ENCODE measurements at places on chromosomes 7 and 10.

DNA sequence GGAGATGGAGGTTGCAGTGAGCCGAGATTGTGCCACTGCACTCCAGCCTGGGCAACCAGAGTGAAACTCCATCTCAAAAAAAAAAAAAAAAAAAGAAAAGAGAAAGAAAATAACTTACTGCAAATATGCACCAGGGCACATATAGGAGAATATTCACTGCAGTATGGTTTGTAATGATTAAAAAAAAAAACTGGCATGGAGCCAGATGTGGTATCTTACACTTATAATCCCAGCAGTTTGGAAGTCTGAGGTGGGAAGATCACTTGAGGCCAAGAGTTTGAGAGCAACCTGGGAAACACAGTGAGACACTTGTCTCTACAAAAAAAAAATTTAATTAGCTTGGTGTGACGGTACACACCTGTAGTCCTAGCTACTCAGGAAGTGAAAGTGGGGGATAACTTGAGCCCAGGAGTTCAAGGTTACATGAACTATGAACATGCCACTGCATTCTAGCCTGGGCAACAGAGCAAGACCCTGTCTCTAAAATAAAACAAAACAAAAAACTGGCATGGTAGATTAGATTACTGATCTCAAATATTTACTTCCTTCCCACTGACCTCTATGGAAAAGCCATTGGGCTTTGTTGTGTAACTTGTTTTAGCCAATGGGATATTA lies 85.6 kb downstream of the MICU1 start:
- no peak for DNase-seq

DNA sequence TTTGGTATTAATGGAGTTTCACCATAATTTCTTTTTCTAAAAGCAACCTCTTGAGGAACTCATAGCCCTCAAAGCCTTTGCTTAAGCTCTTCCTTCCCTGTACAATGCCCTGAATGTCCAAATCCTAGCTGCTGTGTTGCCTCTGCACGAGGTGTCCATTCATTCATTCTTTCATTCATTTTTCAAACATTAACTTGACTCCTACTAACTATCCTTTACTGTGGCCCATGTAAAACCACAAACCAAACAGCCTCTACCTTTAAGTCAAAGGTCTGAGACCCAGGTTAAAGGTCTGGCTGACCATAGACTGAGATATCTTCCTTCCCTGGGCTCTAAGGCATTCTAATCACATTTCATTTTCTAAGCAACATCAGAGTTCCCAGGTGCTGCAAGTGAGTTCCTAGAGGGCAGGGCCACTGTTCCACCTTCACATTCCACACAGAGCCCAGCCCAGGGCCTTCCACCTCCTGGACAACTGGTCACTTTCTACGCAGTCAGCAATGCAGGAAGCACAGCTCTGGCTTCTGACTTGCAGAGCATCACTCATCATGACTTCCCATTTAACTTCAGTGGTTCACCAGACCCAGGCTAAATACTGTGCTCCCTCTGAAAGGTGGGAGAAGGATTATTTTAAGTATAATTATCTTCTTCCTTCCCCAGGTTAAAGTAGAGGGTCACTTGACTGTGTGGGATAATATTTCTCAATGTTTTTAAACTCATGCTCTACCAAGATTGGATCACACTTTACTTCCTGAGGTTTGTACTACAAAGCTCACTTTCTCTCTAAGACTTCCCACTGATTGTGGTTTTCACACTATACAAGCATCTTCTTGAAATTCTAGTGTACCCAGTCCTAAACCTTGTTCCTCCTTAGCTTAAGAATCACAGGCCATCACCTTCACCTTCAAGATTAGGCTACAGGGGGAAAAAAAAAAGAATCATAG lies 19.1 kb downstream of the ATXN7L1 start:
- DNase-seq: no peak

- DNase-seq: no peak
Observed at GRCh38 chr7:22185559-22185958, 171.4 kb downstream of the RAPGEF5 start.

GRCh38 chr7:120841608-120842007 lies 16.3 kb downstream of the TSPAN12 start:
- no peak for DNase-seq

DNA sequence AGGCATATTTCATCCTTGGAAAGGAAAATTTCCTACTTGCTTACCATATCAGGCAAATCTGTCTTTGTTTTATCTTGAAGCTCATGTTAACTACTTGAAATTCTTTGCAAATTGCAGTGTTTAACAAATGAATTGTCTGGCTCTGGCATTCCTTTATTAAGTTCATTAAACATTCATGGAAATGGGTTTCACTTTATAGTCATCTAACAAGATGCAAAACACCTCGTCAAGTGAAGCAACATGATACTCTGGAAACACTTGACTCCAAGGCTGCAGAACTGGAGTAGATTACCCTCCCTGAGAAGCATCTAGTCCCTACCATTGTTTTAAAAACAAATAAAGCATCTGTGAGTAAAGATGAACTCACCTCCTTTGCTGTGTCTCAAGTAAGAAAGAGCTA lies 1086.9 kb downstream of the NRG3 start:
- DNase-seq: no peak

DNA sequence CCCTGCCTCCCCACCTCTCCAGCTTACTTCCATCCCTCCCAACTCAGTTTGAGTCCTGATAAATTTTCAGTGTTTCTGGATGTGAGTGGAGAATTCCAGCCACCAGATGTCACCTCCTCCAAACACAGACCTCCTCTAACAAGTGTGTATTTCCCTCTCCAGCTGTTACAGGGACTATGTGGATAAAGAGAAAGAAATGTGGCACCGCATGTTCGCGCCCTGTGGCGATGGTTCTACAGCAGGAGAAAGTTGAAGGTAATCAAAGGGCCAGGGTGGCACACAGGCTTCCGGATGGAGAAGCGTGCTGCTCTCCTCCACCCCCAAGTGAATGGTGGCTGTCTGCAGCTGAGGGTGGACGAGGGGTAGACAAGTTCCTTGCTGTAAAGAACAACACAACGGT lies 14.7 kb downstream of the FKBP6 start:
- no peak for DNase-seq

DNA sequence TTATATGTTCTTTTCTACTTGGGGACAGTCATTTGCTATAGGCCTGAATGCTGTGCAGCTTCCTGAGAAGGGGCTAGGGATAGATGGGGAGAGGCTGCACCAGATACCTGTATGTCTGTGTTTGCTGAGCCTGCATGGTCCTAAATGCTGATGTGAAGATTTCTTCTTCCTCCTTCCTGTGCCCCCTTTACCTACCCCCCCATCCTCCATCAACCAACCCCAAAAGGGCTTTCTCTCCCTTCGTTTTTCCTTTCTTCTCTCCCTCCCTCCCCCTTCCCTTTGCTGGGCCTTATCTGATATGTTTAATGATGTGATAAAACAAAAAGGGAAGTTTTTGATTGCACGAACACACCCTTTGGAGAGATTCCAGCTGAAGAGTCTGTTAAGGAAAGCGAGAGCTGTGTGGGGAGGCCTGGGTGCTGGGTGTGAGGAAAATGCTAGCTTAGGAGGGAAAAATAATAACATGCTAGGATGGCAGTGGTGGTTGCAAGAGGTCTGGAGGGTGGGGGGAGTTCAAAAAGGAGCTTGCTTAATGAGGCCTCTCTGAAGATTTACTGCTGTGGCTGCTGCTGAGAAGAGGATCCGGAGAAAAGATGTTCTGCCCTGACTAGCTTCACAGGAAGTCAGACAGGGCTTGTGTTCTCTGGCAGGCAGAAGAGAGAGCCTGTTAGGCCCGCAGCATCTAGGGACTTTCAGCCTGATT lies 101.8 kb downstream of the SAMD9 start:
- DNase-seq: no peak

DNA sequence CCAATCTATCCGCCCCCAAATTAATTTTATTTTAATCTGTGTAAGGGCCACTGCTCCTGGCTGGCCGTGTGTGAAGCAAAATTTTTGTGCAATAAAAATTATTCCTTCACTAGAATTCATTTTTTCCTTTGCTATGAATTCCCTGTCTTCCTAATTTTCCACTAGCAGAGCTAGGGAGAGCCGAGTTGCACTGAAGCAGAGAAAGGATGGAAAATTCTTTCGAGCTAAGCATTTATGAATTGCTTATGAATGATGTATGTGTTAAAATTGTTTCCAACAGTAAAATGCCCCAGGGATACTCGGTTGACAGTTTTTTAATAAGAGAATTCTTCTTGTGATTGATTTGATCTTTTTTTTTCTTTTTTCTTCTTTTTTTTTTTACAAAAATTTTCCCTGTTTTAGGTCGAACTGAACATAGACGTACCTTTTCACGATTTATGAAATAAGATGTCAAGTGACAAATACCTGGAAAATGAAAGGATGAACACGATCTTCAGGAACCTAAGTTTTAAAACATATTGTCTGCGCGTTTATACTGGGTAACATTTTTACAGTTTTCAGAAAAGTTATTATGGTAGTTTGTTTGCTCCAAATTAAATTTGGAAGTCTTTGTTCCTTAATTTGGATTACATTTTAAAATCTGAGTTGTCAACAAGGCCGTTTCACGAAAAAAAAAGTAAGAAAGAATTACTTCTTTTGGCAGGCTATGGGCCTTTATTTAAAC lies 288.8 kb upstream of the NFE2L3 start:
- no peak for DNase-seq

GRCh38 chr10:1050554-1050953 lies 1.6 kb upstream of the IDI1 start:
- DNase-seq: no peak

GRCh38 chr10:62248465-62248864 lies 20.2 kb downstream of the RTKN2 start:
- no peak for DNase-seq

DNA sequence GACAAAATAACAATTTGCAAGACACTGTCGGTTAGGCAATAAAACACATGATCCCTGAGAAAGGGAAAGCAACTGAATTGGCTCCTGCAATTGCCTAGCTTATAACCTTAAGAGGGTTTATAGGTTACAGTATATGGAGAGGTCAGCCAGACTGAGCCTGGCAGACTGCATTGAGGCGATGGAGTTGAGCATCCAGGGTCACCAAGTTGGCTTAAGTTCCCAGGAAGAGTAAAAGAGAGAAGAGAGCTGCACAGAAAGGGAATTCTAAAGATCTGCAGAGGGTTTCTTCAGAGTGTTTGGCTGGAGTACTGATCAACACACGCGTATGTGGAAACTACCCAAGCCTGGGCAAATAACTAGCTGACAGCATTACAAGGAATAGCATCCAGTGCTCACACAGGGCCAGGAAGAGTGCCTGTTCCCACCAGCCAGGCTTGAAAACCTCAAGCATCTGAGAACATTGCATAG lies 11.2 kb downstream of the ANKMY2 start:
- DNase-seq: no peak

DNA sequence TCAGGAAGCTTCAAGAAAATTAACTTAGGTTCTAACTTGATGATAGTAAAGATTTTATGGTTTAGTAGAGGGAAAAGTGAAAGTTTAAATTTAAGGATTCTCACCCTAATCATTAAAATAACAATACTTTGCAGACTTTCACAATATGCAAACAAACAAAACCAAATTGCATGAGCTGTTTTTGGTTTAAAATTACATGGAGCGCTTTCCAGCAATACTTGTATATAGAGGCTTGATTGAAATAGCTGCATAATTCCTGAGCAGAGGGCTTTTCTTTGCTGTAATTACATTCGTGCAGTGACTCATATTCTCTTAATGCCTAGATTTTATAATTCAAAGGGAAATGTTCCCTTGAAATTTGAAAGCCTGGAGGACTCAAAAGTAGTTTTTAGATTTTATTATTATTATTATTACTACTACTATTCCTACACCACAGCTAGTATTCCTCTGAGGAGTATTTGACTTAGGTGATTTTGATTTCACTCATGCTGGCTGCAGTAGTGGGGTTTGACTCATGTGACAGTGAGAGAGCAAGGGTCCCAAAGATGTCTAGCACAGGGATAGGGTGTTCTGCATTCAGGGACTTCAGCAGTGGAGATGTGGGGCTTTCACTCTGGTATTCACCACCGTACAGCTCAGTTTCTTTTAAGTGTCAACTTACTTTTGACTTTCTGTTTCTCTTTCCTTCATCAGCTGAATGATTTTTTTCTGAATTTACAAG lies 138.1 kb downstream of the ADAM22 start:
- no peak for DNase-seq

GRCh38 chr7:18566205-18566604 lies 70.7 kb downstream of the HDAC9 start:
- no peak for DNase-seq

DNA sequence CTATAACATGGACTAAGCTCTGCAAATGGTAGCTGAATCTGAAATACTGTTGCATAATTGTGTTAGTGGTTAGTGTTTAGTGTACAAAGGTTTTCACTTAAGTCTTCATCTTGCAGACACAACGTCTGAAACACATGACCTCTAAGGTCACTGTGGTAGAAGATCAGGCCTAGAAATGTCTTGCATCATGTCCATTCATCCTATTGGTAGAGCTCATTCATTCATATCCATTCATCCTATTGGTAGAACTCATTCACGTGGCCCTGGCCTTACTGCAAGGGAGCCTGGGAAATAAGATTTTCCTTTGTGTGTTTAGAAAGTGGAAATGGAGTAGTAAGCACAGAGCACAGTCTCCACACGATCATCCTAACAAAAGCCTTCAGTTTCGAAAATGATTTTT lies 485.8 kb downstream of the PLXNA4 start:
- DNase-seq: no peak

- DNase-seq: no peak
Observed at GRCh38 chr7:105768898-105769507, 107.4 kb downstream of the ATXN7L1 start.

GRCh38 chr10:67696679-67697078 lies 684 bp upstream of the CTNNA3 start:
- no peak for DNase-seq

- no peak for DNase-seq
Observed at GRCh38 chr10:121613456-121613855, 15.2 kb upstream of the FGFR2 start.

DNA sequence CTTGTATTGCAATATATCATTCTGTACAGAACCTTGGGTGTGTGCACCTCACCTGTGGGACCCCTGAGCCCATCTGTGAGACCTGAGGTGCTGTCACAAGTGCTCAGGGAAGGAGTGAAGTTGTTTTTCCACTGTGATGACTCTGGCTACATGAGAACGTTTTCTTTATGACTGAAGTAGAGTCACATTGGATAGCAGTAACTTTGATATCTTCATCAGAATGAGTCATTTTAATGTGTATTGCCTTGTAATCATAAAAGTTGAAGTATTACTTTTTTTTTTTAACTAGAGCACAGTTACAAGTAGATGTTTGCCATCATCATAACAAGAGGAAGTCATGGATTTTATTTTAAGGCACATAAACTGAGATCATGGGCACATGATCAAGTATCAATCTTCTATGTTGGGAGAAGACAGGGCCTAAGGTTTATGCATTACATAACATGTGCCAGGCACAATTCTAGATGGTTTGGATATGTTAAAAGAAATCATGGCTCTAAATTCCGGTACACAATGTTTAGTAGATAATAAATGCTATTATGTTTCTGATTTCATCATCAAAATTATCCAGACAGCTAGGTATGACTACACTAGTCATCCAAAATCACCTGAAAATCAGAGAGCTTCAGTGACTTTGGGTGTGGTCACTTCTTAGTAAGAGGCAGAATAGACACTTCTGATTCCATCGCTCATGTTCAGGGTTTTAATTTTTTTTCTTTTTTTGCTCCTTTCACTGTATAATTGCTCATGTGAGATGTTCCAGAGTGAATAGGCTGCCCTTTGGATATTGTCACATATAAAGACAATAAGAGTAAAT lies 82.7 kb upstream of the KLF6 start:
- no peak for DNase-seq

- no peak for DNase-seq
Observed at GRCh38 chr7:130393841-130394411, 13.6 kb downstream of the CPA1 start.
